ENCODE measurements at places on chromosomes 11 and 22.

- no peak for DNase-seq
Observed at GRCh38 chr22:49958931-49959781, 1.4 kb upstream of the PIM3 start.

- DNase-seq = no peak
Observed at GRCh38 chr11:116696381-116696941, 76.3 kb downstream of the BUD13 start.

- no peak for DNase-seq
Observed at GRCh38 chr11:115280775-115281174, 223.4 kb downstream of the CADM1 start.

- DNase-seq = no peak
Observed at GRCh38 chr11:66593303-66593635, 284 bp downstream of the CCS start.

GRCh38 chr11:131868629-131869507 lies 498.5 kb downstream of the NTM start:
- no peak for DNase-seq

Measured in tongue (tissue), 3 donors.